ENCODE measurements at places on chromosomes 2 and 18.

- DNase-seq = no peak
Measured at GRCh38 chr2:2591542-2591940, 260.5 kb upstream of the MYT1L start.

DNA sequence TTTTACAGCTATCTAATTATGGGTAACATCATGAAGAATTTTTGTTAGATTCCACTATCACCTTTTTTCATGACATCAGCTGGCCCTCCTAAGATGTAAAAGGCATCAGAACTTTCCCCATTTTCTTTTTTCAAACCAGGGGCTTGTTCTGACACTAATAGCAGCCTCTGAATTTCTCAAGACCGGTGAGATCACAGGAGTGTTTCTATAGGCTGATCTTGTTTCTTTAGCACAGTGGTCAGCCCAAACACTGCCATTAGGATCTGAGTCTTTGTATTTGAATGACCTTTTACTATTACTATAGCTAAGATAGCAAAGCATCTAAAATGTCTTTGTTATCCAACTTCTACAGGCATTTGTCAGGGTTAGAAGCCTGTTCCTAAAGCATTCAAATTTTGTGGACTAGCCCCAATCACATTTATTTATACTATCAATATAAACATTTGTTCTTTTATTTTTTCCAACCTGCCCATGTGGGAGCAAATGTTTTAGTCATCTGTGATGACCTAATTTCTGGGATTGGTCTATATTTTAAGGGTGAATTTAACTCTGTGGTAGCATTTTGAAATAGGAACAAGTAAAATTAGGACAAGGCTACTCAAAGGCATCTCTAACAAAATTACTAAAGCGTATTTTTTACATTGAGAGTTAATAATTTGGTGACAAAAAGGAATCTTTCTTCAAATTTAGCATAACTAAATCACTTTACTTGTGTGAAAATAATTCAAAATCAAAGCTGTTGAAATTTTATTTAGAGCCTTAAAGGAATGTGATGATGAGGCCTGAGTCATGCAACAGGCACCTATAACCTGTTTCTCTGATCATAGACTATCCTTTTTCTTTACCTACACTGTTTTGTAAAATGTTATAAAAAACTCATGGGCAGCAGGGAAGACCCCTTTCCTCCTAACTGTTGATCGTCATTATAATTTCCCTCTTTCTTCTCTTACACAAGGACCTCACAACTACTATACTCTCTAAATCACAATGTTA, 39.3 kb downstream of the ZAP70 start:
- DNase-seq = no peak

- DNase-seq = no peak
Measured at GRCh38 chr2:47238638-47239037, 83.5 kb upstream of the STPG4 start.

DNA sequence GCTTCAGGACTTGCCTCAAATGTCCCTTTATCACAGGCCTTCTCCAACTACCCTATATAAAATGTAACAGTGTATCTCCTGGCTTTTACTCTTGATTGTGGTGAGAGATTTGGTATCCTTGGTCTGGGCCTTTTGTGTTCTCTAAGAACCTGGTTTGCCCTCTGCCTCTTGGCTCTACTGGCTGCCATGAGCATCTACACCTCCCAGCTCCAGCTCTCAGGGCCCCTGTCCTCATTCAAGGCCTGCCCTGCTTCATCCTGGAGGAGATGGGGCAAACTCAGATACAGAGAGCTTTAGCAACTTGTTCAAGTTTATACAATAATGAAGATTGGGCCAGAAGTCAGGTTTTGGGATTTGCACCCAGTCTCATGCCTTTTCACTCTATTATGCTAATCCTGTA, 45.0 kb downstream of the QPCT start:
- DNase-seq = no peak

GRCh38 chr18:56248610-56249235, 389.7 kb downstream of the TXNL1 start:
- DNase-seq = no peak

DNA sequence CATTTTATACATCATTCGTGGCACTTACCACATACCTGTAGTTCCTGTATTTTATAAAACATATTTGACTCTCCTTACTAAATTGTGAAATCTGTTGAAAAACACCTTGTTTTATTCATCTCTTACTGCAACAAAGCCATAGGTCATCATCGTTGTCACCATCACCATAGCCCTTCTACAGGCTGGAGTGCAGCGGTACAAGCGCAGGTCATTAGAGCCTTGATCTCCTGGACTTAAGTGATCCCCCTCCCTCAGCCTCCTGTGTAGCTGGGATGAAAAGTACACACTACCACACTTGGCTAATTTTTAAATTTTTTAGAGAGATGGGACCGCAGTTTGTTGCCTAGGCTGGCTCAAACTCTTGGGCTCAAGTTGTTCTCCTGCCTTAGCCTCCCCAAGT, 184.2 kb downstream of the PHLPP1 start:
- no peak for DNase-seq

GRCh38 chr2:145961846-145962245, 1441.9 kb upstream of the ZEB2 start:
- DNase-seq = no peak

GRCh38 chr2:141062031-141062430, 1068.8 kb downstream of the LRP1B start:
- DNase-seq = no peak

- no peak for DNase-seq
Measured at GRCh38 chr2:129667577-129667976, 311.9 kb upstream of the RAB6C start.

DNA sequence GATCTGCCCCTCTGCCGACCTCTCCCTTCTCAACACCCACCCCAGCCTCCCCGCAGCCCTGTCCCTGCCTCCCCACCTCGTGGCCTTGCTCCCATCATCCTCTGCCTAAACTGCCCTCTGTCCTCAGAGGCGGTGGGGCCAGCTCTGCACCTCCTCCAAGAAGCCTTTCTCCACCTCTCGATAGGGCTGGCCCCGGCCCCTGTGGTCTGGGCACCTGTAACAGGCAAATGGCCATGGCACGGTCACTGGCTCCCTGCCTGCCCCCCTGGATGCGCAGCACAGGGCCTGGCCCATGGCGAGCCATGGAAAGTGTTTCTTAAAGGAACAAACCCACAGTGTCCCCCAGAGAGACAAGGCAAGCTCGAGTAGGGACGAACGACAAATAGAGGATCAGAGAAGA, 42.0 kb downstream of the MYO7B start:
- DNase-seq = no peak

GRCh38 chr2:118847762-118848172, 319 bp upstream of the EN1 start:
- no peak for DNase-seq

DNA sequence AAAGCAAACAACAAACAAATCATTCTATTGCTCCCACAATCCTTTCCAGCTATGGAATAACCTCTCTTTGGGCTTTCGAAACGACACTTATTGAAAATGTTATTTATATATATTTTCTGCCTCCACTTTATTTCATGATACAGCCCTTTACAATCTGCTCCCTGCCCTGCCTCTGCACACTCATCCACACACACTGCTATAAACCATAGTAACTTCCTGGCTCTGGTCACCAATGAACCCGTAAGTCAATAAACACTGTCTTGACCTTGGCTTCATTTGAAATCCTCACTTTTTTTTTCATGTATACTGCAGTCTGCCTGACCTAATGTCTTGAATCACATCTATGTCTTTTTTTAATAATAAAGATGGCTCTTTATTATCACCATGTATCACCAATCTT, 161.5 kb downstream of the SLC39A10 start:
- DNase-seq = no peak

DNA sequence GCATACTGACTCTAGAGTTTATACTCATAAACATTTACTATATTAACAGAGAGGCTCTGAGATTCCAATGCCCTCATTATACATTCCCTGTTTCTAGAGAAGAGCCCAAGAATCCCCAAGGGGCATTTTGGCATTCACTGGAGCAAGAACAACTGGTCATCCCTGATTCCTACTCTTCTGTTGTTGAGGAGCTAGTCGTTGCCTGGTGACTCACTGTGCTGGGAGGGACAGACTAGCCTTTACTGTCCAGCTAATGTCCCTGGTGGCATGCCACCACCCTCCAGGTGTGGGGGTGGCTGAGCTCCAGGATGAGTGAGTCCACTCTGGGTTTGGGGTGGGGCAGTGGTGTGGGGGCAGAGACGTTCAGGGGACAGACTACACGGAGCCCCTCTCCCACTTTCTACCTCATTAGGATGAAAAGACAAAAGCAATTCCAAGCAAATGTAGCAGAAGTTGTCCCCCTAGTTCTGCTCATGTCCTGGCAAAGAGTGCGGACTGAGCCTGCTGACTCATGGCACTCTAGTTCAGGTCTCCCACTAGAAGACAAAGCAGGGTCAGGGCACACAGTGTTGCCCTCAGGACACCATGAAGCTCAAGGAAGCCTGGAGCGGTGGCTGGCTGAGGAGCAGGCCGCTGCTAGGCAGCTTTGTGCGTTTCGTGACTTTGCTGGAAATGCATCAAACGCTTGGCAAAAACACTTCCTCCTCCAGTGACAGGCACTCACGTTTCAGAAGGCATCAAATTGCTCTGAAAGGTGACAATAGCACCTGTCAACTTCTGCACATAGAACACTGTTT, 49.4 kb downstream of the RHOB start:
- no peak for DNase-seq

- no peak for DNase-seq
Measured at GRCh38 chr2:39437522-39438296, 624 bp upstream of the MAP4K3 start.

DNA sequence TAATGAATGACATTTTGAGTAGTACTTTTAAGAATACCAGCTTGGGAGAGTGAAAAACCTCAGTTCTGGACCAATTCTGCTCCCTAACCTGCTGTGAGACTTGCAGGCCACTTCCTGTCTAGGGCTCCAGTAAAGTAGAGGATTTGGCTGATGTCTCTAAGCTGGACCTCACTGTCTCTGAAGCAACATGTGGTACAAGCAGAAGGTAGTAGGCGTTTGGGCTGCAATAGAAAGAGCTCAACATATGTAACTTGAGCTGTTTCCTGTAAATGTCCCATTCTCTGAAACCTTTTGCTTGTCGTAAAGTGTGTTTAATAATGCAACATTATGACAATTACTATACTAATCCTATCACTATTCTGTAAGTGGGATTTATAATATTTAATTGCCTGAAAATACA, 213.1 kb downstream of the MYO3B start:
- no peak for DNase-seq

GRCh38 chr2:40488927-40489677, 37.2 kb upstream of the SLC8A1 start:
- DNase-seq = no peak

DNA sequence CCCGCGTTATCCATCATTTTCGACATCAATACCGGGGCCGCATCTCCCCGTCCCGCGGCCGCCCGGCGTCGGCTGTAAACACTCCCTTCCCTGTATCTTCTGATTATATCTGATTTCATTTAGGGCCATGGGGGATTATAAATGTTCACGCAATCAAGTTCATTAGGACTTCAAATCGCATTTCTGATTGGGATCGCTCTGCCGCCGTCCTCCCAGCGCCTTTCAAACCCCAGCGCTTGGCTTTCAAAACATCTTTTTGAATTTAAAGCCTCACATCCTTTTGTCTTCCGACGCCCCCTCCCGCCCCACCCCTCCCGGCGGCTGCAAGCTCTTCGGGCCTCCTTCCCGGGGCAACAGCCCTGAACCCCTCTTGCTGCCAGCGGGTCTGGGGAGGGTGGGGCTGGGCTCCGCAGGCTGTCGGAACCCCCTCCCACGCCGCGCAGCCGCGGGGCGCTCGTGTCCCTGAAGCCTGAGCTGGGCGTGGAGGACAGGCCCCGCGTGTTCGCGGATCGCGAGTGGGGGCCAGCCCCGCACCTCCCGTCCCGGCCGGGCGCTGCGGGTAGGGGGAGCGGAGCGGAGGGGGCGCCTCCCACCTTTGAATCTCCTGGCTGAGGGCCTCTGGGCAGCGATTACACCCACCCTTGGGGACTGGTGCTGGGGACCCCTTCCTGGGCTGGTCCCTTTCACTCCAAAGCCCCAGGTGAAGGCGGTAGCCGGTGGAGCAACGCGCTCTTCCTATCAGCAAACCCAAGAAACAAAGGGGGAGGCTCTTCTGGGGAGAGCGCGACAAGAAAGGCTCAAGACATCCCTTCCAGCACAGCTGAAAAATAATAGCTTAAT, 11.3 kb upstream of the GBX2 start:
- DNase-seq = no peak

DNA sequence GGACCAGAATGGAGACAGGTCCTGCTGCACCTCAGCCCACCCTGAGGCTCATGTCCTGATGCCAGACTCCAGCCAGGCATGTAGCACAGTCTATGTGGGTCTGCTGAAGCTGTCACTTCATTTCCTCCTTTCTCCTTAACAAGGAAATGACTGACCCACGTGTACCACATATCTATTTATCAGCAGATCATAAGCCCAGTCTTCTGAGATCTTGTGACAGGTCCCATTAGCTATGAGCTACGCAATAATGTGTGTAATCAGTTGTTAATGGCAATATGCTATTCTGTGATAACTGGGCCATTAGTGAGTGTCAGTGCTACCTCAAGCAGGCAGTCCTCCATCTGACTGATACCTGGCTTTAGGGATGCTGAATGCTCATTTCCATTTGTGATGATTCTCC, 615.3 kb downstream of the BCL11A start:
- no peak for DNase-seq

- DNase-seq = no peak
Measured at GRCh38 chr18:23178661-23179081, 43.4 kb downstream of the CABLES1 start.

- DNase-seq = no peak
Measured at GRCh38 chr2:114160263-114160981, 270.5 kb downstream of the ACTR3 start.

DNA sequence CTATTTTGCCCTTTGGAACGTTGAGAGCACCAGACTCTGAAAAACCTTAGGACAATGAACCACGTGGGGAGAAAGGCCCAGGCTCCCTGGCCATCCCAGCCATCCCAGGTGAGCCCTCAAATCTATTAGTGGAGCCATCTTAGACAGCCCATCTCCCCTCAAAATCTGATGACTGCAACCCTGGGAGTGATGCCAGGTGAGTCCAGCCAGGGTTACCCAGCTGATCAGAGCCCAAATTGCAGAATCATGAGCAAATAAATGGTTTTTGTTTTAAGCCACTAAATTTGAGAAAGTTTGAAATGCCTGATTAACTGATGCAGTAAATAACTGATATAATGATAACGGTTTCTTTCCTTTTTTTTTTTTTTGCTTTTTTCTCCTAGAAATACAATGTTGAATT, 242.4 kb downstream of the GCA start:
- no peak for DNase-seq

- no peak for DNase-seq
Measured at GRCh38 chr2:103361712-103362111, 599.9 kb downstream of the TMEM182 start.

Data from non-pigmented ciliary epithelial cell (primary cell).